ENCODE measurements at places on chromosomes 6 and 20. TPM values are rescaled to one million over a fixed set of nuclear protein-coding genes. Genes with fewer than 3 reads are reported as not detected.

The NANP gene
- polyA plus RNA-seq, result 2.0 TPM

The ZNF391 gene
- 3.2 TPM for polyA plus RNA-seq

The OPRM1 gene
- polyA plus RNA-seq, result not detected

The FAM83C gene
- not detected for polyA plus RNA-seq

The SGK2 gene
- polyA plus RNA-seq, result 7.3 TPM

The HFE gene
- polyA plus RNA-seq, result 1.6 TPM

The PRICKLE4 gene
- not detected for polyA plus RNA-seq

The ULBP2 gene
- 0.73 TPM for polyA plus RNA-seq

The RAET1L gene
- polyA plus RNA-seq, result not detected

DNA sequence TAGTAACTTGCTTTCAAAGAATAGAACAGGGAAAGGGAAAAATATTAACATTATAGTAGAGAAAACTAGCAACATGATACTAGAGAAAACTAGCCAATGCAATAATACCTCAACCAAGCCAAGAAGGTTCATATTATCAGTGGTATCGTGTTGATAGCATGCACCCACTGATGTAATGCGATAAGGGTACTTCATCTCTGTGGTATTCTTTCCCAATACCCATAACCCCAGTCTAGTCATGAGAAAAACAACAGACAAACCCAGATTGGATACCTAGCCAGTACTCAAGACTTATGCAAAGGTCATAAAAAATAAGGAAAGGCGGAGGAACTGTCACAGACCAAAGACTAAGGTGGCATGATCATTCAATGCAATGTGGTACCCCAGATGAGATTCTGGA is 21.0 kb downstream of the BLOC1S5 start:
- DNase-seq, result no peak

DNA sequence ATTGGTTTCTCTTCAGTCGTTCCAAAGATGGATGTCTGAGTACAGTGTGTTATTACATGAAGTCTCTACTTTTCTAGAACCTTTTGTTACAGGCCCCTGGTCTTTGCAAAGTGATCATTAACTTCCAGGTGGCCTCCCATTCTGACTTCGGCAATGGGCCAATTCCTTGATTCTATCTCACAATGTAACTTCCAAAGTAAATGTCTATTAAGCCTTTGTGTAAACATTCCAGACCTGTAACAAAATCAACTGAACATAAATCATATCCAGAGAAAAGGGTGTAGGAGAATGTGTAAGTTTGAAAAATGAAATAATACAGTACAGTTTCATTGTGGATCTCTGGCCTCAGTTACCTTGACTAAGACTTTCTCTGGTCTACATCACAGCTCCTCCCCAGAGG is 187.8 kb upstream of the JAG1 start:
- DNase-seq, result no peak

DNA sequence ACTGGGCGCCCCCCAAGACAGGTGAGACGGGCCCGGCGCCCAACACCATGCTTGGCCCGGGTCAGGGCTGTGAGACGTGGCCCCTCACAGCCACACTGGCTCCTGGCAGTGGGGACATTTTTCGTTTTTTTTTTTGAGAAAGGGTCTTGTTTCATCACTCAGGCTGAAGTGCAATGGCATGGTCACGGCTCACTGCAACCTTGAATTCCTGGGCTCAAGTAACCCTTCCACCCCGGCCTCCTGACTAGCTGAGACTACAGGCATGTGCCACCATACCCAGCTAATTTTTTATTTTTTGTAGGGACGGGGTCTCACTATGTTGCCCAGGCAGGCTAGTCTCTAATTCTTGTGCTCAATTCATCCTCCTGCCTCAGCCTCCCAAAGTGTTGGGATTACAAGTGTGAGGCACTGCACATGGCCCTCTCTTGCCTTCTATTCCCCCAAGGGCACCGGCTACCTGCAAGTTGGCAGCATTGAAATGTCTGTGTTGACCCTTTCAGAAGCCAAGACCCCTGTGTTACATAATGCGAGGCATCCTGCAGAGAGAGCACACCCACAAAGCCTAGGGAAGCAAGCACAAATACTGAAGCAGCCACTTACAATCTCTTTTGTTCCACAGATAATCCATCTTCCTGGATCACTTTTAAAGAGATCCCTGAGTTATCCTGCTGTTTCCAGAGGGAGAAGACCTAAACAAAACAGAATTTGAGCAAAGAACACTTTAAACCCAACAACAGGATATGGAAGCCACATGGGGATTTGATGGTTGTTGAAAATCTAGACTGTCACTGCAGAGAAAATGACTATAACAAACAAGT is 57.5 kb upstream of the SLC4A11 start:
- no peak for DNase-seq

DNA sequence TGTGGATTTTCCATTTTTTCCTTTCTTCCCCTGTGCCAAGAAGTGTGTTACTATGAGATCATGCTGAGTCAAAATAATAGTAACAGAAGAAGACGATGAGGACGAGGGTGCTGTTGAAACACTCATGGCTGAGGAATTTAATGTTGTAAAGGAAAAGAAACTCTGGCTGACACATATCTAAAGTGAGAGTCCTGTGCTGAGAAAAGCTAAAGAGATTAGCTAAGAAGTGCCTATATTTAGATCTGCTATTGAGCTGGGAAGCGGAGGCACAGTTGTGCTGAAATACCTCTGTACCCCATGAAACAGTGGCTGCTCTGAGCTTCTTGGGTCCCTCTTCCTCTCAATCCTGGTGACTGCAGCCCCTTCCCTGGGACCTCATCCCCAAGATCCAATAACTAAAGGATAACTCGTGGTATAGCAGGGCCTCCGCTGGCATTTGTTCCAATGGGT is 1.1 kb upstream of the SYTL3 start:
- DNase-seq, result no peak

DNA sequence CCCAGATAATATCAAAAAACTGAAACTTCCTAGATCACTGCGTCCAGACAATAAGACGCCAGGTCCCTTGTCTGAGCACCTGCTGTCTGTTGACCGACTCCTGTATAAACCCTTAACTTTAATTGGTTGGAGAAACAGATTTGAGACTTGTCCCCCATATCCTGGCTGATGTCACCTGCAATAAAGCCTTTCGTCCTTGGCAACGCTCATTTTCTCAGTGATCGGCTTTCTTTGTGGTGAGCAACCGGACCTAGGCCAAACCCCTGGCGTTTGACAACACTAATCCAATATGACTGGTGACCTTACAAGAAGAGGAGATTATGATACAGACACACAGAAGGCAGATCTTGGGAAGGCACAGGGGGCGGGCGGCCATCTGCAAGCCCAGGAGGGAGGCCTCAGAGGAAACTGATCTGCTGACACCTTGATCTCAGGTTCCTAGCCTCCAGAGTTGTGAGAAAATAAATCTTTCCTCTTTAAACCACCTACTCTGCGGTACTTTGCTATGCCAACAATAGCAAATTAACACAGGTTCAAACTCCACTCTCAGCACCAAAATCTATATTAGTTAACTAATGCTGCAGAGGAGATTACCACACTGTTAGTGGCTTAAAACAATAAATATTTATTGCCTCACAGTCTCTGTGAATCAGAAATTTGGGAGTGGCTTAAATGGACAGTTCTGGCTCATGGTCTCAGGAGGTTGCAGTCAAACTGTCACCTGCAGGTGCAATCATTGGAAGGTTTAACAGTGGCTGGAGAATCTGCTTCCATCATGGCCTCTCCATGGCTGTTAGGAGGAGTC is 178.7 kb downstream of the OTOR start:
- no peak for DNase-seq

- no peak for DNase-seq
Observed at GRCh38 chr6:162306616-162307015, 420.9 kb downstream of the PRKN start.

DNA sequence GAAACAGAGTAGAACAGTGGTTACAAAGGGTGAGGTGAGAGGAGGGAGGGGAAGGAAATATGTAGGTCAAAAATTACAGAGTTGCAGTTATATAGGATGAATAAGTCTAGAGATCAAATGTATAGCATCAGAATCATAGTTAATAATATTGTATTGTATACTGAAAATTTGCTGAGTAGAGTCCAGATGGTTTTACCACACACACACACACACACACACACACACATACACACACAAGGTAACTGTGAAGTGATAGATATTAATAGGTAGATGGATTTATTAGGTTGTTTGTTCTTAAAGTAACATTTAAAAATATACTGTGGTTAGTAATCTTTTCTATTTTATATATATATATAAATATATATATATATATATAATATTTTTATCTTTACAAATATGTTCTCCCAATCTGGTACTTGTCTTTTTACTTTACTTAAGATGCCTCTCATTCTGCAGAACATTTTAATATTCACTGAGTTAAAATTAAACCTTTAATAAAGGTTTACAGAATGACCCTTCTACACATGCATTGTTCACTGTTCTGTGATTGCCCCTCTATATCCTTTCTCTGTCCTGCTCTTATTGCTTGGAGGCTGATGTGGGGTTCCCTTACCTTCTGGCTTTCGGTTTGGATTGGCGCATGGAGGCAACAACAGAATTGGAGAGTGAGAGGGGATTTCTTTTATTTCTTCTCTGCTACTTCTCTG is 408 bp downstream of the PTCHD4 start:
- no peak for DNase-seq
